ENCODE measurements at places on chromosomes 13 and 19. TPM values are rescaled to one million over a fixed set of nuclear protein-coding genes. Genes with fewer than 3 reads are reported as not detected.

DNA sequence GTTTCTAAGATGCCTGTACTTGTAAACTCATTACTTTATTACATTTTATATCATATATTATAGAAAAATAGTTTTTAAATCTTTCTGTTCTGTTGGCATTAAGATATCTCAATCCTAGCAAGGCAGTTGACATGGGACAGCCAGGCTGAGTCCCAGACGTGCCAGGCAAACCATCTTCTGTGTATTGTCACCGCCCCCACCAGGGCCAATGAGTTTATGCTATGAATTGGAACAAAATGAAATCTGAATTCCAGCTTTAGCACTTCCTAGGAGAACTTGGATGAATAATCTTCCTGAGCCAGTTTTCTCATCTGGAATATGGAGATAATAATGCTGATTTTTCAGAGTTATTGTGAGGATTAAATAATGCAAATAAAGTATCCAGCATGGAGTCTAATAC, 79.9 kb upstream of the GSX1 start:
- no peak overlapping the region for H3K27ac ChIP-seq
- H3K36me3 ChIP-seq, result no peaks in the 10 kb centered on the region
- no peak overlapping the region for H3K4me3 ChIP-seq
- peaks cover 35% of the 10 kb centered on the region for H3K27me3 ChIP-seq
- DNase-seq, result peak; percentile 30

TMC4 gene
- total RNA-seq, result 0.96 TPM

NXNL1 gene
- total RNA-seq, result not detected

GRCh38 chr19:7337380-7338194, 11.2 kb upstream of the ARHGEF18 start:
- no peak overlapping the region for H3K27ac ChIP-seq
- no peaks in the 10 kb centered on the region for H3K36me3 ChIP-seq
- no peak for DNase-seq
- H3K27me3 ChIP-seq, result no peaks in the 10 kb centered on the region
- no peaks in the 10 kb centered on the region for H3K4me1 ChIP-seq

ZNF181 gene
- 8.2 TPM for total RNA-seq

DNA sequence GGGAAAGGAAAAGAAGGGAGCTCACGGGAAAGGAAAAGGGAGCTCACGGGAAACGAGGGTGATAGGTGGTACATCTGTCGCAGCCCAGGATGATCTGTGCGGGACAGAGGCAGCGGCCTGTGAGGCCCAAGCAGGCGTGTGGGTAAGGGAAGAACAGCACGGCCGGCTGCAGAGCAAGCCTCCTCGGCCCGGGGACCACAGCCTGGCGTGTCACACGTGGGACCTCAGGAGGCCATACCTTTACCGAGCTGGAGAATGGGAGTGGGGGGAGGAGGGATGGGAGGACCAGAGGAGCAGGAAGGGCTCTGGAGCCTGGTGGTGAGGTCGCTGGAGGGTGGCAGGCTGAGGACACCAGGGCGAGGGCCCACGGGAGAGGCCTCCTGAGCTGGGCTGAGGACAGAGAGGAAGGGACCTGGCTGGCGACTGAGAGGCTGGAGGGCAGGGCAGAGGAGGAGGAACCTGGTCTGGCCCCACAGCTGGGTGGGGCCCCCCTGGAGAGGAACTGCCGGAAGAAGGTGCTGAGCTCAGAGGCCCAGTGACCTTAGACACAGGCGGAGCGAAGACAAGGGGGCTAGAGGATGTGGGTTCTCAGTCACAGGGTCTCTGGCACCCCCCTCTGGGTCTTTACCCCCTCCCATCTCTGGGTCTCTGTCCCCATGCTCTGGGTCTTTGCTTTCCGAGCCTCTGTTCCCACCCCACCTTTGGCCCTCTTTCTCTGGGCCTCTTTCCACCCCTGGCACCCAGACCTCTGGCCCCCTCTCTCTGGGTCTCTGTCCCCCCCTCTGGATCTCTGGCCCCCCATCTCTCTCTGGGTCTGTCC, 2.9 kb upstream of the FTL start:
- peaks cover 12% of the 10 kb centered on the region for H3K36me3 ChIP-seq
- DNase-seq, result no peak
- H3K4me1 ChIP-seq, result peaks cover 30% of the 10 kb centered on the region
- no peak overlapping the region for H3K4me3 ChIP-seq

- no peaks in the 10 kb centered on the region for H3K36me3 ChIP-seq
- H3K27ac ChIP-seq, result no peak overlapping the region
- H3K4me1 ChIP-seq, result no peaks in the 10 kb centered on the region
- H3K27me3 ChIP-seq, result no peaks in the 10 kb centered on the region
- H3K4me3 ChIP-seq, result no peak overlapping the region
These were observed 959 bp upstream of the IGFL3 start for GRCh38 chr19:46125447-46125846.

- peak; percentile 95 for DNase-seq
- no peak overlapping the region for H3K4me3 ChIP-seq
- no peaks in the 10 kb centered on the region for H3K27me3 ChIP-seq
- peak overlapping the region; percentile 35 for H3K27ac ChIP-seq
- H3K4me1 ChIP-seq, result peaks cover 10% of the 10 kb centered on the region
These were observed 58.3 kb upstream of the MEDAG start for GRCh38 chr13:30847650-30848307.

DNA sequence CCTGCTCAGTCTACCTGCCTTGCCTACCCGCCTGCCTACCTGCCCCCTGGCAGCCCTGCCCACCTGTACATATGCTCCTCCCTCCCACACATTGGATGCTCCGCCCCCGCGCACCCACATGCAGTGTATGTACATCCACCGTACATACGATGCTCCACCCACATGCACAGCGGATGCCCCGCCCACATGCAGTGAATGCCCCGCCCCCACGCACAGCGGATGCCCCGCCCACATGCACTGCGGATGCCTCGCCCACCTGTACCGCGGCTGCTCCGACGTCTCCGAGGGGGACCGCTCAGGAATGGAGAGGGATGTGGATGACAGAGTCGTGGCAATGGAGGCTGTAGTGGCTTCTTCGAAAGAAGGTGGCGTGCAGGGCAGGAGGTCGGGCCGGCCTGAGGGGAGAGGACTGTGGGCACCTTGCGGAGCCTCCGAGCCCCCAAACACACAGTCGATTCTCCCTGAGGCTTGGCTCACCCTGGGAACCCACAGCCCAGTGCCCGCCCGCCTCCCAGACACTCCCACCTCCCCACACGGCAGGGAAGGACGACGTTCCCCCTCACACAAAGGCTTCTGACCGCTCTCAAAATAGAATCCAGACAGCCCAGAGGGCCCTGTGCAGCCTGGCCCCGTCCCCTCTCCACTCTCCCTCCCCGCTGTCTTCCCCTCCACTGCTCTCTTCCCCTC, 16.5 kb upstream of the CACTIN start:
- H3K4me1 ChIP-seq, result no peaks in the 10 kb centered on the region
- H3K27me3 ChIP-seq, result no peaks in the 10 kb centered on the region

- DNase-seq, result no peak
- peaks cover 44% of the 10 kb centered on the region for H3K36me3 ChIP-seq
- no peak overlapping the region for H3K27ac ChIP-seq
- H3K4me1 ChIP-seq, result no peaks in the 10 kb centered on the region
- no peaks in the 10 kb centered on the region for H3K27me3 ChIP-seq
These were observed 25.4 kb downstream of the MAP2K2 start for GRCh38 chr19:4098493-4098892.

GRCh38 chr13:29754473-29754806, 96.0 kb downstream of the UBL3 start:
- peak; percentile 71 for DNase-seq
- H3K36me3 ChIP-seq, result no peaks in the 10 kb centered on the region
- H3K4me1 ChIP-seq, result peaks cover 8% of the 10 kb centered on the region
- H3K27me3 ChIP-seq, result no peaks in the 10 kb centered on the region

- H3K4me1 ChIP-seq, result no peaks in the 10 kb centered on the region
- no peak for DNase-seq
- peaks cover 5% of the 10 kb centered on the region for H3K27me3 ChIP-seq
- no peaks in the 10 kb centered on the region for H3K36me3 ChIP-seq
- H3K27ac ChIP-seq, result no peak overlapping the region
These were observed 18.9 kb upstream of the TFDP1 start for GRCh38 chr13:113565526-113566226.

APLP1 gene
- 13.9 TPM for total RNA-seq

SYT3 gene
- 1.8 TPM for total RNA-seq

DNA sequence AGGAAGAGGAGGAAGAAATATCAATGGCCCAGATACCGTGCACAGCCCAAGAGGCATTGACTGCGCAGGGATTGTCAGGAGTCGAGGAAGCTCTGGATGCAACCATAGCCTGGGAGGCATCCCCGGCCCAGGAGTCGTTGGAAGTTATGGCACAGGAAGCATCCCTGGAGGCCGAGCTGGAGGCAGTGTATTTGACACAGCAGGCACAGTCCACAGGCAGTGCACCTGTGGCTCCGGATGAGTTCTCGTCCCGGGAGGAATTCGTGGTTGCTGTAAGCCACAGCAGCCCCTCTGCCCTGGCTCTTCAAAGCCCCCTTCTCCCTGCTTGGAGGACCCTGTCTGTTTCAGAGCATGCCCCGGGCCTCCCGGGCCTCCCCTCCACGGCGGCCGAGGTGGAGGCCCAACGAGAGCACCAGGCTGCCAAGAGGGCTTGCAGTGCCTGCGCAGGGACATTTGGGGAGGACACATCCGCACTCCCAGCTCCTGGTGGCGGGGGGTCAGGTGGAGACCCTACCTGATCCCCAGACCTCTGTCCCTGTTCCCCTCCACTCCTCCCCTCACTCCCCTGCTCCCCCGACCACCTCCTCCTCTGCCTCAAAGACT, 36.0 kb downstream of the KEAP1 start:
- H3K27me3 ChIP-seq, result no peaks in the 10 kb centered on the region
- H3K27ac ChIP-seq, result no peak overlapping the region

DNA sequence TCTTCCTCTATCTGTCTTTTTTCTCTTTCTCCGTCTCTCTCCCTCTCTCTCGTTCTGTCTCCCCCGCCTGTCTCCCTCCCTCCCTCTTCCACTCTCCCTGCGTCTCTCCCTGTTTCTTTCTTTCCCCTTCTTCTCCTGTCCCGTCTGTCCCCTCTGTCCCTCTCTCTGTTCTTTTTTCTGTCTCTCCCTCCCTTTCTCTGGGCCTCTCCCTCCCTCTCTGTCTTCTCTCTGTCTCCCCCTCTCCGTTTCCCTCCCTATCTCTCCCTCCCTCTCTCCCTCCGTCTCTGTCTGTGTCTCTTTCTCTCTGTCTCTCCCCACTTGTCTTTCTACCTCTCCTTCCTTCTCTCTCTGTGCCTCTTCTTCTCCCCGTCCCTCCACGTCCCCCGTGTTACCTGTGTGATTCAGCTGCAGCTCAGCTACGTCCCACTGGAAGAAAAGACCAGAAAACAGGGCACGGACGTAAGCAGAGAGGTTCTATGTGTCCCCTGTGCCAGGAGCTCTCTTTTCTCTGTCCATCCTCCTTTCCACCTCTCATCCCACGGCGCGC, 1.2 kb downstream of the CD70 start:
- no peak for DNase-seq
- no peak overlapping the region for H3K27ac ChIP-seq
- H3K27me3 ChIP-seq, result peaks cover 14% of the 10 kb centered on the region
- H3K4me3 ChIP-seq, result peak overlapping the region; percentile 48
- no peaks in the 10 kb centered on the region for H3K36me3 ChIP-seq

- peaks cover 8% of the 10 kb centered on the region for H3K4me1 ChIP-seq
- no peak overlapping the region for H3K27ac ChIP-seq
- H3K27me3 ChIP-seq, result no peaks in the 10 kb centered on the region
- no peak overlapping the region for H3K4me3 ChIP-seq
These were observed 25.4 kb downstream of the RAB20 start for GRCh38 chr13:110536006-110536693.

- H3K36me3 ChIP-seq, result no peaks in the 10 kb centered on the region
- no peaks in the 10 kb centered on the region for H3K4me1 ChIP-seq
- no peak for DNase-seq
- no peak overlapping the region for H3K27ac ChIP-seq
- no peaks in the 10 kb centered on the region for H3K27me3 ChIP-seq
These were observed 46.1 kb downstream of the DGKH start for GRCh38 chr13:42094516-42095040.

ZNF763 gene
- total RNA-seq, result 0.24 TPM

TEKTIP1 gene
- total RNA-seq, result 4.2 TPM

DNA sequence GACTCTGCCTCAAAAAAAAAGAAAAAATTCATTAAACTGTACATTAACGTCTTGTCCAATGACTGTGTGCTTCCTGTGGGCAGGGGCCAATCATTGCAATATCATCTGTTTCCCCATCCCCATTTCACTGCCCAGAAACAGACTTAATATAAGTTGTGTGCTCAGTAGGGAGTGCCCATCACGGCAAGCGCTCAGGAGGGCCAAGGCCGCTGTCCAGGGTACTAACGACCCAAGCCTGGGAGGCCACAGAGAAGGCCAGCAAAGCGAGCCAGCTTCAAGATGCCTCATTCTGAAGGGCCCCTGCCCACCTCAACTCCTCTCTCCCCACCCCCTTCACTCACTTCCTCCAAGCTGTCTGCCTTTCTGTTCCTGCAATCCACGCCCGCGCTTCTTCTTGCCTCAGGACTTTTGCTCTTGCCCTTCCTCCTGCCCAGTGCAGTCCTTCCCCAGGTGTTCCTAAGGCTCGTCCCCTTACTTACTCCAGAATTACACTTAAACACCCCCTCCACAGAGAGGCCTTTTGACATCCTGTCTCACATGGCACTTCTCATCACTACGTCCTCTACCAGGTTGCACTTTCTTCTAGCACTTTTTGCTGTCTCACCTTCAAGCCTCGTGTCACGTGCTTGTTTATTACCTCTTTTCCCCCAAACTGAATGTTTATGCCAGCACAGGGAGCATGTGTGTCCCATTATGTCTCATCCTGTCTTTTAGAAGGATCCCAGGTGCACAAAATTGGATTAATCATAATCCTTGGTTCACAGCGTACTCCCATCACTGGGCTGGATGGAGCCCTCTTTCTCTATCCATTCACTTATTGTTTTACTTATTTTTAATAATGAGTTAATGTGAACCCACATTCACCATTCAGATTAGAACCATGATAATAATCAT, 11.3 kb upstream of the POU2F2 start:
- H3K4me3 ChIP-seq, result no peak overlapping the region
- H3K27ac ChIP-seq, result no peak overlapping the region
- peak; percentile 25 for DNase-seq
- H3K27me3 ChIP-seq, result peaks cover 20% of the 10 kb centered on the region
- no peaks in the 10 kb centered on the region for H3K4me1 ChIP-seq

CD33 gene
- total RNA-seq, result not detected

CCDC194 gene
- not detected for total RNA-seq

GRCh38 chr13:73832128-73832588, 302.0 kb downstream of the KLF12 start:
- H3K4me3 ChIP-seq, result no peak overlapping the region
- H3K4me1 ChIP-seq, result peaks cover 60% of the 10 kb centered on the region
- peak; percentile 60 for DNase-seq

ICAM4 gene
- 1.5 TPM for total RNA-seq

- DNase-seq, result peak; percentile 16
- no peaks in the 10 kb centered on the region for H3K36me3 ChIP-seq
- H3K4me3 ChIP-seq, result no peak overlapping the region
- no peaks in the 10 kb centered on the region for H3K27me3 ChIP-seq
These were observed 27.5 kb downstream of the LNX2 start for GRCh38 chr13:27592865-27593264.

DNA sequence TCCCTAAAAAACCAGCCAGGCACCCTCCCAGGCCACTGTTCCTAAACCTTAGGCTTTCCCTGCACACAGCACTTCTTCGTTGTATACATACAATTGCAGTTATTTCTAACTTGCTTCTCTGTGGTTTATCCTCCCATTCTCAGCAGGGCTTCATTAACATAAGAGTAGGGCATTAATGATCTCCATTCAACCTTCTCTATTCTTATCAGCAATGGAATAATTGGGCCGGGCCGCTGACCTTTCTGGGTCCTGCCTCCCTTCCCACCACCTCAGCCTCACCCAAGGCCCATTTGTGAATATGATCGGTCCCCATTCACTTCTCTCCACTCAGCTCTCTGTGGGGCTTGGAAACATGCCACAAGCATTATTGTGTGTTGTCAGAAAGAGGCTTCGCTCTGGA, 184.2 kb downstream of the SUCLA2 start:
- DNase-seq, result no peak
- H3K27me3 ChIP-seq, result no peaks in the 10 kb centered on the region
- H3K4me3 ChIP-seq, result no peak overlapping the region
- H3K4me1 ChIP-seq, result no peaks in the 10 kb centered on the region
- H3K36me3 ChIP-seq, result no peaks in the 10 kb centered on the region
